ENCODE measurements at places on chromosomes 4 and X.

- DNase-seq: no peak
Observed at GRCh38 chrX:123447506-123447905, 263.4 kb downstream of the GRIA3 start.

DNA sequence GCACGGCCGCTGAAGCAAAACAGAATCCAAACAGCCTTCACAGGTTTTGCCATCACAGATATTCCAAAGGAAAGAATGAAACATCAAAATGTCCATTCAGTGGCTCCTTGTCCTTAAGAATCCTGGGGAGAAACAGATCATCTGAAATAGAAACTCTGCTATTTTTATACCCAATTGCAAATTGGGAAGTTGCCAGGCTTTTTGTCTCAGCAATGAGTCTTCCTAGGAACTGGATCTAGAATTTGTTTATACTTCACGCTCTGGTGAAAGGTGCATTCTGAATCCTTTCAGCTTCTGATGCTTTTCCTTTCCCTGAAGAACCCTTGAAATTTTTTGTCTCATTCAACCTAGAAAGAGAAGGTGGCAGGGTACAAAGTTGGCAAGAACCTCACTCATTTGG, 218.9 kb downstream of the FBXW7 start:
- DNase-seq: no peak

DNA sequence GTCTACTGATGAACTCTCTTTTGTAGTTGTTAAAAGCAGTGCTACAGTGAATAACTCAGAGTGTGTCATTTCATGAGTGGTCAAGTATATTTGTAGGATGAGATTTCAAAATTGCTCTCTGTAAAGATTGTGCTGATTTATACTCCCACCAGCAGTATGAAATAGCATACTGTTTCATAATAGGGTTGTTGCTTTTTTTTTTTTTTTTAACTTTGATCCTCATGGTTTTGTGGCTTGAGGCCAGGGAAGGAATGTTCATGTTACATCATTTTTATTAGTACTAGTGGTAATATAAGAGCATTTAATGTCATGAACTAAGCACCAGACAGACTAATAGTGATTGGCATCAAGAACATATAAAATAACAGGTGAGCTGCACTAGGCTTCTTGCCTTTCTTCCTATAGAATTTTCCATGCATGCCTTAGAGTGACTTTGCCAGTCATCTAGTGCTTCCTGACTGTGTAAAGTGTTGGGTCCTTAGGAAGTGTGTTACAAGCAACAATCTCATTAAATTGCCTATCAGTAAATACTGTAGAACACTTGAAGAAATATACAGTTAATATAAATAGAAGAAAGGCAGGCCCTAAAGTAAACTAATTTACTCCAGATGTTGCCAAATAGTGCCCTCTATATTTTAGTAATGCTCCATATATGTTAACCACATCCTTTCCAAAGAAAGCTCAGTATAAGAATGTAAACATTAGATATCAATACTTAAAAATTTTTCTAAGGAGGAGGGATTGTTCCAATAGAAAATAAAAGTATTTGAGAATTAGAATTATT, 38.6 kb upstream of the MSMO1 start:
- DNase-seq: no peak

DNA sequence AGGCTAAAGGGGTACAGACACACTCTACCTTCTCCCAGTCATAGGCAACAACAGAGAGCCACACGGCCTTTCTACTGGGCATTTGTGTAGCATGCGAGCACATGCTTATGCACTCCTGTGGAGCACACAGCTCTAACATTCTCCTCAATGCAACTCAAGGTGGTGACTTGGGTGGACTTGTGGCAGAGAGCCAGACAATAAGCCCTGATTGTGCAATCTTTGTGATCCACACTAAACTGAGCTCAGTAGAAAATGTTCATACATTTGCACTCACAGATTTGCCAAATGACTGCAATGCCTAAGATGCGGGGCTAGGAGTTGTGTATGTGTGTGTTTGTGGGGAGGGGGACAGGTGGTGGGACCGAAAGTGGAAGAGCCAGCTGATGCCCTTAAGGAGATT, 31.4 kb upstream of the SETD7 start:
- no peak for DNase-seq

DNA sequence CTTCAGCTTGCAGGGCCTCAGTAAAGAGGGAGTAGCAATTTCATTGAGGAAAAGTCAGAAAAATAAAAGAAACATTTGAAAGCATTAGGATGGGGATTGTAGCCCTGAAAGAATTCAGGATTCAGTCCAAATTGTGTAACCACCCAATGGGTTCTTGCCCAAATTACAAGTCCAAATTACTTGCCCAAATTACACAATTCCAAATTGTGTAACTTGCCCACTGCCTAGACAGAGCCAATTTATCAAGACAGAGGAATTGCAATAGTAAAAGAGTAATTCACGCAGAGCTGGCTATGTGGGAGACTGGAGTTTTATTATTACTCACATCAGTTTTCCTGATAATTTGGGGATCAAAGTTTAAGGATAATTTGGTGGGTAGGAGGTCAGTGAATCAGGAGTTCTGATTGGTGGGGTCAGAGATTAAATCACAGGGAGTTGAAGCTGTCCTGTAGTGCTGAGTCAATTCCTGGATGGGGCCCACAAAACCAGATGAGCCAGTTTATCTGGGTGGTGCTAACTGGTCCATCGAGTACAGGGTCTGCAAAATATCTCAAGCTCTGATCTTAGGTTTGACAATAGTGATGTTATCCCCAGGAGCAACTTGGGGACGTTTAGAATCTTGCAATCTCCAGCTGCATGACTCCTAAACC, 18.1 kb upstream of the PAGE5 start:
- no peak for DNase-seq

DNA sequence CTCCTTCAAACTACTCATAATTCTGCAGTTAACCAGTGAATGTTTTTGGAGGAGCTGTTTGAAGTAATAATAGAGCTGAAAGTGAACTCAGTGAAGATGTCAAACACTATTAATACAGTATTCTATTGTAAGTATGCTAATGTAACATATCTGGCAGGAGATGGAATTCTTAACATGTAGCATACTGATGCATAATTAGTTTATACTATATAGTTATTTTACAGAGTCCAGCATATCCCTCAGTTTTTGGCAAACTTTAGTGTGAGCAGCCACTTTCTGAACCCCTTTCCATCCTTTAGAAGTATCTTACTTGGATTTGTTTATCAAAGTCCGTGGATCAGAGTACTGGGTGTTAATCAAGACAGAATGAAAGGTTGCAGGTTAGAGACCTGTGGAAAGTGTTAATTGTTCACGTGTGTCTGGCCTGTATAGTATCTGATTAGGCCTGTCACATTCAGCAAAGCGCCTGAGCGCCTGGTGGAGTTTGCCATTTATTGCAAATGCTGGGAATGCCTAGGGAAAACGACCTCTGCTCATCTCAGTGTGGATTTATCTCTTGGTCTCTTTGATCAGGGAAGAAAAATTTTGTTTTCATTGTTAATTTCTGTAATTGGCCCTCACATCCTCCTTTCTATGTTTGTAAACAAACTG, 251.7 kb upstream of the MAD2L1 start:
- no peak for DNase-seq

DNA sequence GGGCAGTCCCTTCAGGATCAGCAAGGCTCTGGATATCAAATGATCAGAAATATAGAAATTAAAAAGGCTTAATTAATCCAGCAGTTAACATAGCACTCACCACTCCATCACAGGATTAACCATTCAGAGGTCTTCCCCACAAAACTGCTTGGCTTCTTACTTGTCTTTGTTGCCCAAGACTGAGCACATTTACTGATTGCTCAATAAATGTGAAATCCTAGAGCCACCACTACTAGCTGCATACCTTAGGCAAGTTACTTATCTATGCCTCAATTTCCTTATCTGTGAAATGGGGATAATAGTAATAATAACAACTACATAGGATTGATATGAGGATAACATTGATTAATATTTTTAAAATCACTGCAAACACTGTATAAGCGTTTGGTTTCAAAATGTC, 124.2 kb downstream of the ARHGAP6 start:
- no peak for DNase-seq

Data from NCI-H1930 (cell line).